ENCODE measurements at places on chromosomes 5 and 9.

GRCh38 chr9:21027295-21027694, 4.1 kb downstream of the HACD4 start:
- DNase-seq: no peak

- DNase-seq: no peak
These were observed 121.6 kb downstream of the OXCT1 start for GRCh38 chr5:41748631-41749030.

GRCh38 chr5:111743512-111743911, 13.5 kb downstream of the NREP start:
- DNase-seq: no peak

DNA sequence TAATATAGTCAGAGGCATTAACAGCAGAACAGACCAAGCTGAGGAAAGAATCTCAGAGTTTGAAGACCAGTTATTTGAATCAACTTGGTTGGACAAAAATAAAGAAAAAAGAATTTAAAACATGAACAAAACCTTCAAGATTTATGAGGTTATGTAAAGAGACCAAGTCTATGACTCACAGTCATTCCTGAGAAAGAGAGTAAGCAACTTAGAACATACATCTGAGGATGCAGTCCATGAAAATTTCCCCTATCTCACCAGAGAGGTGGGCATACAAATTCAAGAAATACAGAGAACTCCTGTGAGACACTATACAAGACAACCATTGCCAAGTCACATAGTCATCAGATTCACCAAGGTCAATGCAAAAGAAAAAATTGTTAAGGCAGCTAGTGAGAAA, 17.4 kb upstream of the C9orf72 start:
- DNase-seq: no peak

DNA sequence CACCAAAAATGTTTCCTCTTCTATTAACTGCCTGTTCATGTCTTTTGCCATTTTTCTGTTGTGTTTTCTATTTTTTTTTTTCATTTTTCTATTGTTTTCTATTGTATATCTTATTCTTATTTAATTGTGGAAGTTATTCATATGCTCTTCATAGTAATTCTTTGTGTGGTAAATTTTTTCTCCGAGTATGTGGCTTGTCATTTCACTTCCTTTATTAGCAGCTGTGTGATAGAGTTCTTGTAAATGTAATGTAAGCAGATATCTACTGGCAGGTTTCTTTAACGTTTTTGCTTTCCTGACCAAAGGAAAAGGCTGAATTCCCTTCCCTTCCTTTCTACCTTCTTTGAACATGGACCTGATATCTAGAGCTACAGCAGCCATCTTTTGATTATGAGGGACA, 5.8 kb upstream of the PLPP1 start:
- no peak for DNase-seq

- peak; percentile 89 for DNase-seq
These were observed 79.4 kb downstream of the ESM1 start for GRCh38 chr5:54905942-54906537.

DNA sequence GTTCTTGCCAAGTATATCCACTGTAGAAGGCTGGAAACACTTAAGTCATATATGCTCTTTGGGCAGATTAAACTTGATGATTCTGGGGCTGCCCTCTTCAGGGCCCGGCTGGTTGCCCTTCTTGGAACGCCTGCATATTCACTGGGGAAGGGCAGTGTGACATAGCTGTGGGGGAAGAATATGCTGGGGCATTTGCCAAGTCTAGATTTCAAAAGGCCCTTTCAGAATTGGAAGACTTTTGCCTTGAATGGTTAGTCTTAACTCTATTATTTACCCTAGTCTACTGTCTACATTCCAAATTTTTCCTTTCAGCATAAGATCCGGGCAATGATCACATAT, 161.2 kb upstream of the PITX1 start:
- DNase-seq: no peak

Measured in eye (tissue), 1 donor.